Fibroblast of skin of abdomen (primary cell): ENCODE measurements at places on chromosomes 2 and 18.

- peak; percentile 23 for DNase-seq
These were observed 73.7 kb upstream of the DNAJC10 start for GRCh38 chr2:182642328-182642727.

DNA sequence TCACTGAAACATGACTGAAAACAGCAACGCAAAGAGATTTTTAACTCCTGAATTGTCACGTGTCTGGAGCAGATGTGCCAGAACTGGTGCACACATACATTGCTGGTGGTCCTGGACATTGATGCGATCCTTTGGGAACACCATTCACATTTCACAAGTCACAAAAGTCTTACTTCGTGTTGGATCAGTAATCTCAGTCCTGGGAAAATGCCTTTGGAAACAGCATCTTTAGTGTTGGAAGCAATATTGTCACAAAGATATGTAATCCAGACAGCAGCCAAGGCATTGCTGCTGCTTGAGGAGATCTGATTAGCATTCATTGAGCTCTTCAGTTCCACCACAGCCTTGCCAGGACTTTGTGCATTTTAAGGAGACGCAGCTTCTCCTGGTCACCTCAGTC, 126.2 kb upstream of the SH3BP4 start:
- no peak for DNase-seq

GRCh38 chr2:33477473-33478468, 1.3 kb downstream of the RASGRP3 start:
- no peak for DNase-seq

GRCh38 chr2:33746208-33746800, 147.2 kb upstream of the FAM98A start:
- DNase-seq: no peak

GRCh38 chr2:108200569-108200968, 39.2 kb upstream of the SULT1C3 start:
- no peak for DNase-seq

DNA sequence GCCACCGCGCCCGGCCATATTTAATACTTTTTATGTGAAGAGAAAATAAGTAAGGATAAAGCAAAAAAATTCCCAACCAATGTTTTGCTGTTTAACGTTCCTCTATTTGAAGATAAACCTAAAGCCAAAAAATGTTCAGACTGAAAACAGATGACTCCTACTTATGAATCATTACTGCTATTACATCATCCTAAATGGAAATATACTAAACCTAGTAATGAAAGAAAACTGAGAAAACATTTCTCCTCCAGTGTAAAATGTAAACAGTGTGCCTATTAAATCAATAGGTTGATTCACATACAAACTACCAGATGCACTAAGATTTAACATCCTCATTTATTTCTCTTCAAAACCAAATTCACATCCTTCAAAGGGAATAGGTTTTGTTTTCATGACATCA, 43.5 kb downstream of the CWC22 start:
- DNase-seq: peak; percentile 40
